ENCODE measurements at places on chromosomes 13 and 19. TPM values are rescaled to one million over a fixed set of nuclear protein-coding genes. Genes with fewer than 3 reads are reported as not detected.

IL17D gene
- total RNA-seq: 0.34 TPM

S1PR5 gene
- total RNA-seq: 19.5 TPM

LYPD3 gene
- 13.3 TPM for total RNA-seq

MEIOSIN gene
- not detected for total RNA-seq

ZNF492 gene
- total RNA-seq: under 0.01 TPM

ICAM4 gene
- 5.8 TPM for total RNA-seq

PSG11 gene
- not detected for total RNA-seq

SIGLEC12 gene
- total RNA-seq: not detected

VMAC gene
- 5.1 TPM for total RNA-seq

CATSPERD gene
- not detected for total RNA-seq

FCAR gene
- total RNA-seq: not detected

CGB7 gene
- total RNA-seq: 1.4 TPM

CLDN10 gene
- not detected for total RNA-seq

NLRP8 gene
- total RNA-seq: not detected

FOSB gene
- total RNA-seq: 15.4 TPM

ATP4B gene
- total RNA-seq: not detected

ZNF439 gene
- total RNA-seq: 5.3 TPM

MBD3L2 gene
- not detected for total RNA-seq

C2CD4C gene
- total RNA-seq: 0.21 TPM

ZNF729 gene
- not detected for total RNA-seq

ZNF844 gene
- total RNA-seq: 3.8 TPM

MCEMP1 gene
- total RNA-seq: under 0.01 TPM

NKPD1 gene
- total RNA-seq: 0.93 TPM

FREM2 gene
- total RNA-seq: 0.07 TPM

MEF2B gene
- total RNA-seq: 0.34 TPM

SYNGR4 gene
- total RNA-seq: not detected

TMEM205 gene
- total RNA-seq: 48.2 TPM

ZNF708 gene
- total RNA-seq: 3.8 TPM

LTBP4 gene
- 75.8 TPM for total RNA-seq

ACP5 gene
- total RNA-seq: 8.9 TPM

CYP2A7 gene
- not detected for total RNA-seq

PPP1R13L gene
- 20.2 TPM for total RNA-seq

CBY2 gene
- 0.07 TPM for total RNA-seq

TRPC4 gene
- total RNA-seq: not detected

PSG1 gene
- total RNA-seq: not detected

ZNF571 gene
- total RNA-seq: 7.9 TPM

ATP8B3 gene
- 1.1 TPM for total RNA-seq

IL4I1 gene
- total RNA-seq: 0.34 TPM

TEX29 gene
- total RNA-seq: not detected

RNASEH2A gene
- 13.3 TPM for total RNA-seq

FPR1 gene
- total RNA-seq: under 0.01 TPM

All from nasal cavity respiratory epithelium epithelial cell of viscerocranial mucosa (primary cell).